Aorta (tissue), 5 donors: ENCODE measurements at places on chromosomes 12 and 14. TPM values are rescaled to one million over a fixed set of nuclear protein-coding genes. Genes with fewer than 3 reads are reported as not detected.

Gene ZC2HC1C
- 8.0 TPM for polyA plus RNA-seq

Gene GNS
- 29.6 TPM for polyA plus RNA-seq

Gene CIPC
- 11.0 TPM for polyA plus RNA-seq

Gene FGD6
- 0.95 TPM for polyA plus RNA-seq

Gene TMCC3
- polyA plus RNA-seq = 0.74 TPM

Gene MGP
- polyA plus RNA-seq = 16,848 TPM

Gene MUCL1
- not detected for polyA plus RNA-seq

Gene SLC17A8
- polyA plus RNA-seq = not detected

Gene KRT7
- 110 TPM for polyA plus RNA-seq

Gene GPR68
- 0.10 TPM for polyA plus RNA-seq

Gene MMP17
- 1.0 TPM for polyA plus RNA-seq

Gene PROX2
- polyA plus RNA-seq = not detected
